ENCODE measurements at places on chromosomes 5 and 9.

GRCh38 chr5:36450229-36451014, 148.7 kb upstream of the RANBP3L start:
- DNase-seq = no peak

DNA sequence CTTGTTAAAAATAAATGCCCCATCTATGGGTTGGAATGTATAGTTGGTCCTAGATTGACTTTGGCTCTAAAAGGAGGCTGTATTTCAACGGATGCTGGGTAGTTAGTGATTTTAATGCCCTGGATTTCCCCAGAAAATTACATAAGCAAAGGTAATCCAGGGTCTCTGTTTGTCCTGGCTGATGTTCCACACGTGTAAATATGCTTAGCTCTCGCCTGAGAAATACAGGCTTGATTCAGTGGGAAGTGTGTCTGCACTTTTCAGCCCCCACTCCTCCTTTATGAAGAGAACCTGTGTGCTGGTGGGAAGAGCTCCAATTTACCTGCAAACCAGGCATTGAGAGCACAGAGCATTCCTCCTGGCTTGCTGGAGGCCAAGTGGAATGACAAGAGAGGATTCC, 294.6 kb upstream of the CLINT1 start:
- DNase-seq = no peak

DNA sequence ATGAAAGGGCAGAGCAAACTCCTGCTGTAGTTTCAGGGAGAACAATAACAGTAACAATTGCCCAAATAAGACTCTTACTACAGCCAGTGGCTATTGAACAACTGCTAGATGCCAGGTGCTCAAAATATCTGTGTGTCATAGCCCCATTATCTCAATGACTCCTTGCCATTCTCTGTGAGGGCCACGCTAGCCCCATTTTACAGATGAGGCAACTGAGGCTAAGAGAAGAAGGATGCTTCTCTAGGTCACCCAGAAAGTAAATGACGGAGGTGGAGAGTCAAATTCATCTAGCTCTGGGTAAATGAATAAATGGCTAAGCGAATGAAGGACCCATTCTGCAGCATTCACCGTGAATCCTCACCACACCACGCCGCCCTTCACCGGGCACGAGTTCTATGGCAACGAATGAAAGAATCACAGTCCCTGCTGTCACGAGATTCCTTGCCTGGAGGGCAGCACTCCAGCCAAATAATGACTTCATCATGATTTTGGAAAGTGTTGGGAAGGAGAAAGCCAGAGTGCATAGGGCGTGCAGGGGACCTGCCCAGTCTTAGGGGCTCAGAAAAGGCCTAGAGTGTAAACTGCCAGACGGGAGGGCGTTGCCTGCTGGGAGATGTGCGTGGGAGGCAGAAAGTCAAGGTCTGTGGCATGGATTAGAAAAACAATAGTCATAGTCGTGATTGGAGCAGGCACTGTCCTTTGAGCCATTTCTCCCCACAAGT, 147.2 kb downstream of the C9orf50 start:
- no peak for DNase-seq

DNA sequence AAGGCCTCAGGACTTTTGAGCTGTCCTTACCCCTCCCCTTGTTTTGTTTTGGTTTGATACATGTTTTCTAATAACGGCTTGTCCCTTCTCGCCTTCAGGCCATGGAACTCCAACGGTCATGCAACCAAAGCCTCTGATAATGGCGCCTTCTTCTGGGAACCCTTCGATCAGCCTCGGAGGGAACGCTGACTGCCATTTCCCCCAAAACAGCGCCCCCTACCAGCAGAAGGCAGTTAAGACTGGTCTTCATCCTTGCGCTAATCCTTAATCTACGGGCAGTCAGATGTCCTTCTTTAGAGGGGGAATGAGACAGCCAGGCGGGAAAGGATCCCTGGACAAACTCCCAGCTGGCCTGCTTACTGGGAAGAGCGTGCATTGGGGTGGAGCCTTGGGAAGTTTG, 276.6 kb downstream of the ICE1 start:
- DNase-seq = no peak

- no peak for DNase-seq
Observed at GRCh38 chr5:116455061-116455460, 119.6 kb downstream of the SEMA6A start.

DNA sequence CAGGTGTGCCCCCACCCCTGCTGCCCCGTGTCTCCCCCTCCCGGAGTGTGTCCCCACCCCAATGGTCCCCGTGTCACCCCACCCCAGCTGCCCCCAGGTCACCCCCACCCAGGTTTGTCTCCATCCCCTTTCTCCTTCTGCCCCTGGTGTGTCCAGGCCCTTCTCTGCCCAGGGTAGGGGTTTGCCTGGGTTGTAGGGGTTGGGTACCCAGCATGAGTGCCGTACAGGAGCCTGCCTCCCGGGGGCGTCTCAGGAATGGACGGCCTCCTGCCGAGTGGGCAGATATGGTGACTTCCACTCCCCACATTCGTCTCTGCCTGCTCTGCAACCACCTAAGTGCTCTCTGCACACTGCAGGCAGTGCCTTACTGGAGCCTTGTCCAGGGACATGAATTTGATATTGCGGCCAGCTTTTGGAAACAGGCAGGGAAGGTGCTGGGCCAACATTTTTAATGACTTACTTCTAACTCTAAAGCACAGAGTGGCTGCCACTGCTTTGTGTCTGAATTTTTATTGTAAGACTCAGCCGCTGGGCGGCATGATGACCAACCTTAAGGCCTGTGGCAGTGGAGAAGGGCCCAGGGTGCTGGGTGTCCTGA, 6.7 kb downstream of the LRRC14B start:
- DNase-seq = no peak

DNA sequence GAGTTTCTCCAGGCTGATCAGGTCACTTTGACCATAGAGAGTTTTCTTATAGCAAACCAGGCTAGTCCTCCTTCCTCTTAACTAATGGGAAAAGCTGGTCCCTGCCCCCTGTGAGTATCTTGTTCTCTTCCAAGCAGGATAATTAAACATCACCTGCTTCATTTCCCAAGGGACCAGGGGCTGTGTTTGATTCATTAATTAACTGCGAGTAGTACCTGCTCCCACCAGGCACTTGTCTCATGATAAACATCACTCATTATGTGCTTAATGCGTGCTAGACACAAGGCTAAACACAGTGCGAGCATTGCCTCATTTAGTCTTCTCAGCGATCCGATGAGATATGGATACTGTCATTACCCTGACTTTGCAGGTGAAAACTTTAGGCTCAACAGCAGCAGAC, 1.7 kb upstream of the FAM163B start:
- DNase-seq = no peak

DNA sequence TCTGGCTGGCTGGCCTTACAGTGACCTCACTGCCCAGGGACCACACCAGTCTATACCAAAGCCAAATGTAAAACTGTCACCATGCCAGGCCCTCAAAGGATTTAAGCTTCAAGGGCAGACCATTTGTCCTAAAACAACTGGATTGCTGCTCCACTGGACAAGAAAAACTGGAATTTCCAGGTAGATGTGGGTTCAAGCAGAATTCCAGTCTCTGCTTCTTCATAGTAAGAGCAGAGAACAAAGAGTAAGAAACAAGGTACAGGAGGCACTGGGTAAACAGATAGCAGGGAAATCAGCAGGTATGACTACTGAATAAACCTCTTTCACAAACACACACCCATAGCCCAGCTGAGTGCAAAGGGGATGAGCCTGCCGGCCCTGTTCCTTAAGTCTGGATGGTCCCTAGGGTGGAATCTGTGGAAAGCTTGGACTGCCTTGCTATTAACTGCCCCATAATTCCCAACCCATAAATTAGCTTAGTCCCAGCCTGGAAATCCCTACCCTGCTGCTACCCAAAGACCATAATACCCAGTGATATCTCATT, 5.5 kb downstream of the B4GALT1 start:
- no peak for DNase-seq

- no peak for DNase-seq
Observed at GRCh38 chr5:91598216-91598615, 215.1 kb upstream of the ARRDC3 start.

- DNase-seq = no peak
Observed at GRCh38 chr5:95901676-95902627, 59.7 kb downstream of the ELL2 start.

GRCh38 chr5:35741126-35741716, 115.5 kb upstream of the IL7R start:
- DNase-seq = no peak

- no peak for DNase-seq
Observed at GRCh38 chr5:67173959-67174358, 22.6 kb downstream of the CD180 start.

DNA sequence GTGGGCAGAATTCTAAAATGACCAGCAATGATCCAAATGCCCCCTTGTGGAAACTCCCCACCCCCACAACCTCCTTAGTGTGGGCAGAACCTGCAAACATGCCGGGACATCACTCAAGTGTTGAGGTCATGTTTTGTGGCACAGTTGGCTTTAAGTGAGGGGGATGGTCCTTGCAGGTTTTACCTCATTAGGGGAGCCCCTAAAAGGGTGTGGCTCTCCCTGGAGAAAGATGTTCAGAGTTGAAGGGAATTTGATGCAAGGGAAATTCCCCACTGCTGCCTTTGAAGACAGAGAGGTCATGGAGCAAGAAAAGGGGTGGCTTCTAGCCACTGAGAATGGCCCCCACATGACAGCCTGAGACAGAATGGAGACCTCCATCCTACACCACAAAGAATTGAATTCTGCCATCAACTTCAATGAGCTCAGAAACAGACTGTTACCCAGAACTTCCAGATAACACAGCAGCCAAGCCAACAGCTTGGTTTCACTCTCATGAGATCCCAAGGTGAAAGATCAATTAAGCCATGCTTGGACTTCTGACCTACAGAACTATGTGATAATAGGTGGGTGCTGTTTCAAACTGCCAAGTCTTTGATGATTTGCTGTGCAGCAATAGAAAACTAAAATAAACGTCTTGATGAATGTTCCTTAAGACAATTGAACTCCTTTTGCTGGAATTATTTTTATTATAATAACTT, 103.4 kb downstream of the MED10 start:
- no peak for DNase-seq

GRCh38 chr5:169395136-169395535, 94.2 kb upstream of the SLIT3 start:
- DNase-seq = no peak

GRCh38 chr5:18749763-18750162, 1115.5 kb downstream of the TAF11L14 start:
- no peak for DNase-seq

DNA sequence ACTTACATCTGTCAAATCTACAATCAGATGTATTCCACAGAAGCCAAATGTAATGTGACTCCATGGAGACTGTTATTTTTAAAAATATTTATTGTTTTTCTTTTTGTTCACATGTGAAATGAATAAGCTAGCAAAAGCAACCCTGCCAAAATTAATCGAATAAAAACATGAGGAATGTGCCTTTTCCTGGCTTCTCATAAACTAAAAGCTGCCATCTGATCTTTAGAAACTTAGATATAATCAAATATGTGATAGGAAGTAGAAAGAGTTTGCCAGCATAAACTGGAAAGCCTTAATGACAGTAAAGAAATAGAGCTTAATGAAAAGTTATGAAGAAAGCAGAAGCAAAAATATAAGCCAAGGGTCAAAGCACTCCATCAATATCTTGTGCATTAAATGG, 1724.7 kb upstream of the WWC1 start:
- DNase-seq = no peak

DNA sequence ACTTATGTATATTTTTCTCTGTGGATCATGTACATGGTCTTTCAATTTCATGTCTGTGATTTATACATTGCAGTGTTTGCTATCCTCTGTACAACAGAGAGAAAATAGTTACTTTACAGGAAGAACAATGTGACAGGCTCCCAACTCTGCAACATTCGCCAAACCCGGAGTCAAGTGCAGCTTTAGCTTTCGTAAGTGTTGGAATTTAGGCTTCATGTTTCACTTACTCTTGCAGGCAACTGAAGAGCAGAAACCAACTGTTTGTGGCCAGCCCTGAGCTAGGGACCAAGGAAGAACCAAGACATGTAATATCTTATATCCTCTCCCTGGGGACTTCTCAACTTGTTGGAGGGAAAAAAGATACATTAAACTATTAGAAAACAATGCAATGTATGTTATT, 147.9 kb downstream of the C5orf15 start:
- DNase-seq = no peak

All from stimulated activated CD4-positive, alpha-beta T cell treated with anti-CD3 and anti-CD28 coated beads, Interleukin-2, amount 100 ng/mL, for 24 hours (primary cell).